ENCODE measurements at places on chromosomes 2 and 18.

DNA sequence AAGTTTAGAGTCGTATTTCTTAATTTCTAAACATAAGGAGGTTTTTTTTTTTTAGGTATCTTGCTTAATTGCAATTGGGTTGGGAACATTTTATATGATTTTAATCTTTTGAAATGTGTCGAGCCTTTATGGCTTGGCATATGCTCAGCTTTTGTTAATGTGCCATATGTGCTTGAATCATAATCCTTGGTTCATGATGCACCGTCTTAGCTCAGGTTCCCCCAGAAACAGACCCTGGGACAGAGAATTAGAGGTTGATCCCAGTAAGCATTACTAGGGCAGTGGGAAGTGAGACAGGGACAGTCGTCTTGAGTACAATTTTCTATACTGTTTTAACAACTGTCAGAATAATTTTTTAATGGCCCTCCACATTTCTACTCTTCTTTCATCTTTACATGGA, 9.3 kb downstream of the CHCHD5 start:
- no peak for DNase-seq

- DNase-seq, result no peak
These were observed 37.4 kb upstream of the EPAS1 start for GRCh38 chr2:46259777-46260168.

DNA sequence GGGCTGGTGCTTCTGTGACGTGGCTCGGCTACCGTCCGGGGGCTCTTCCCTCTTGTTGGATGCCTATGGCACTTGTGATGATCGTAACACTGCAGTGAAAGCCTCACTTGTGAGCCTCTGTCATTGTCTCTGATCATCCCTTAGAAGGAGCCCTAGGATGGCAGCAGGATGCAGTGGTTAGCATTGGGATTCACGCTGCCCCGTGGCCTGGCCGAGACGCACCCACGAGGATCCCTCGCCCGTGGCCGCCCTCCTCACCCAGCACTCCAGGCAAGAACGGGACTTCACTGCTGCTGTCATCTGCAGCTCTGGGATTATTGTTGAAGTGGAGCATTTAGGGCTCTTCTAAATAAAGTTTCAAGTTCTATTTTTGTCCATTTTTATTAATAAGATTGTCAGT, 46.8 kb upstream of the CTDP1 start:
- no peak for DNase-seq

DNA sequence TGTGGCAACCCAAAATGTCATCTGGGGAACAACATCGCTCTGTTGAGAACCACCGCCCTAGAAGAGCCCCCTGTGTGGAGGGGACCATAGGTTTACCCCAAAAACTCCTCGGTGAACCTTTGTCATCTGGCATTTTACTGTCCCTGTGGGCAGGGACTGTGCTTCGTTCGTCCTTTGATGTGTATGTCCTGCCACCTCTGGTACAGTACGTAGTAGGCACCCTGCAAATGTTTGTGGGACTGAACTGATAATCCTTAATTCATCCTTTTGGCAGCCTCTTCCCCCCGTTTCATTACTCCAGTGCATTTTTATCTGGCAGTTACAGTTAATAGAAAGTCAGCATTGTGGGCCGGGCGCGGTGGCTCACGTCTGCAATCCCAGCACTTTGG, 728 bp downstream of the NAPG start:
- DNase-seq, result no peak

- no peak for DNase-seq
These were observed 15.4 kb downstream of the PDK1 start for GRCh38 chr2:172571245-172571644.

GRCh38 chr2:7670905-7671641, 753.9 kb downstream of the RNF144A start:
- no peak for DNase-seq

GRCh38 chr2:28293416-28293815, 99.2 kb upstream of the FOSL2 start:
- DNase-seq, result no peak

DNA sequence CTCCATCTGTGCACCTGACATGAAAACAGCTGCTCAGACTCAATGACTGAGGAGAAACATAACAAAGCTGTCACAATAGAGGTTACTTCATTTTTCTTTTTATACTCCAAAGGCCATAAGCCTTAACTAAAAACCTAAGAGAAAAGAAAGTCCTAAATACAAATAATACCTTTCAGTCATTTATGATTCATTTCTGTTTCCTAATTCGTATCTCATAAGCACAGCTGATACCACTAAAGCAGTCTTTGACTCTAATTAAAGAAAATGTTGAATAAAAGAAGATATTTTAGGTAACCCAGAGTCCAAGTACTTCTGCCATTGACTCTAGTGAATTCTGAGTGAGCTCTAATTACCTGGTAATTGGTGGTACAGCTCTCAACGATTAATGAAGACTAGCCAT, 20.6 kb downstream of the NEMP2 start:
- DNase-seq, result no peak

- DNase-seq, result no peak
These were observed 69.4 kb downstream of the LOXHD1 start for GRCh38 chr18:46587600-46587999.

GRCh38 chr2:3356799-3357198, 20.8 kb downstream of the EIPR1 start:
- no peak for DNase-seq

GRCh38 chr2:40964509-40965250, 512.8 kb upstream of the SLC8A1 start:
- no peak for DNase-seq

DNA sequence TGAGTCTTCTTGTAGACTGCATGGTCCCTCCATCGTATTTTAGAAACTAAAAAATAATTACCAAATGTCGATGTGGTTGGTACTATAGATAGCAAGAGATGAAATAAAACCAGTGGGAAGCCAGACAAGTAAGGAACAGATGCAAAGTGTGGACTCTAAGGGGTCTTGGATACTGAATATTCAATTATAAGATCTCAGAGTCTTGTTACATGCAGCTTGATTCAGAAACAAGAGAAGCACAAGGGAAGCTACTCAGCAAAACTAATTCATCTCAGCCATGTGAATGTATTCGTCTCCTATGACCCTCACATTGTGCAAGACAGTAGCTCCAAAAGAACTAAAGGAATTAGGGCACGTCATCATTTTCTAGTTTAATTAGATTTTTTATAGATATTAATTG, 80.9 kb downstream of the CDH20 start:
- DNase-seq, result no peak

GRCh38 chr2:8985561-8986326, 17.7 kb downstream of the MBOAT2 start:
- no peak for DNase-seq

GRCh38 chr2:19982268-19982667, 7.6 kb downstream of the WDR35 start:
- no peak for DNase-seq

DNA sequence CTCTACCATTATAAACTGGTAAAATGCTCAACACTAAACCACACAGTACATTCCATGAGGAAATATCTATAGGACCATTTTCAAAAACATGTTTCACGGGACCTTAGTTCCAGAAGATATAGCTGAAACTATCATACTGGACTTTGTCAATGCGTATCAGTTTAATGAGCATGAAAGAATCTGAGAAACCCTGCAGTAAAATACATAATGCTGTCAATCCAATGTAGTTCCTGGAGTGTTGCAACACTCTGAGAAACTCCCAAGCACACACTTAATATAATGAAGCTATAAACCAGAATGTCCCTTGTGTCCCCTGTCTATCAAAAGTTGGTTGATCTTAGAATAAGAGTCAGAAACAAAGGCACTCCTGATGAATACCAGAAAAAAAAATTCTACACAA, 16.2 kb downstream of the IWS1 start:
- DNase-seq, result no peak

- no peak for DNase-seq
These were observed 28.4 kb downstream of the FAM168B start for GRCh38 chr2:131064589-131065512.

DNA sequence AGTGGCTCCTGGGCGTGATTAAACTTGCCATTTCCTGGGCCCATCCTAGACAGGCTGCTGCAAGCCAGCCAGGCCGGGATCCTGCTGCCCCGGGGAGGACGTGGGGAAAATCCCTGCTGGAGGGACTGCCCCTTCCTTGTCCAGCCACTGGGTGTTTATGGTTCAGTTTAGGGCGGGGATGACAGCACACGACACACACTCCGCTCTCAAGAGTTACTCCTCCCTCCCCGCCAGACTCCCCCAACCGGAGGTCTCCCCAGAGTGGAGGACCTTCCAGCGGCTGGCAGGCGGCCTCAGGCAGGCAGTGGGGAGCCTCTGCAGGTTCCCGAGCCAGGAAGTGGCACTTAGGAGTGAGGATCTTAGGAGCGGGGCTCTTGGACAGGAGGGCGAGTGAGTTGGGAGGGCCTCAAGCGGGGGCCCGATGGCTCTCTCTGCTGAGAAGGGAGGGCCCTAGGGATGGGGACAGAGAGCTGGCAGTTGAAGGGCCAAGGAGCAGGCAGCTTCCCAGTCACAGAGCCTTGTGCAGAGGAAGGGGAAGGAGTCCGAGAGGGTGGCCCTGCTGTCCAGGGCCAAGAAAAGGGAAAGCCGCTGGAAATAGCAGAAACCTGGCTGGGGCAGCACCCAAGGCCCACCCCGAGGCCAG, 5.7 kb upstream of the GPR35 start:
- DNase-seq, result no peak

GRCh38 chr2:146124741-146125140, 1604.8 kb upstream of the ZEB2 start:
- no peak for DNase-seq

GRCh38 chr18:22471546-22472131, 53.9 kb upstream of the CTAGE1 start:
- no peak for DNase-seq

- no peak for DNase-seq
These were observed 226.1 kb downstream of the MYCN start for GRCh38 chr2:16166327-16166981.

DNA sequence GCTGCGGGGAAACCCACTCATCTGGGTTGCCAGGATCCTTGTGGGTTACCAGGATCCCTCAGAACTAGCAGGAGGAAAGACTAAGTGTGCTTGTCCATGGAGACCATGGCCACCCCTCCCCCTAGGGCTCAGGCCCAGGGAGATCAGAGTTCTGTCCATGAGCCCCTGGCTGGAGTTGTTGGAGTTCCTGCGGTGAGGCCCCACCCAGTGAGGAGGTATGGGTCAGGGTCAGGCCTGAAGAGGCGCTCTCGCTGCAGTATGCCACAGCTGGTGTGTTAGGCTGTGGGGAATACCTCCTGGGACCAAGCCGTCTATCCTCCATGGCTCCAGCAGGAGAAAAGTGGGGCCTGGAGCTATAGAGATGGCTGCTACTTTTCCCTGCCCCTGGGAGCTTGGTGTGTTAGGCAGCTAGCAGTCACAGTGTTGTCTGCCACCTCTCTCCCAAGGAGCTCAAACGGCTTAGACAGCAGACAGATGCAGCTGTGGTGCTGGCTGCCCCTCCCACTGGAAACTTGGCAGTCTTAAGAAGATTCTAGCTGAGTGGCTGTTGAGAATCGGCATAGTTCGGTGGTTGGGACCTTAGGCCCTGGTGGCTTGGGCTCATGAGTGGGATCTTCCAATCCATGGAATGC, 240.3 kb upstream of the CELF4 start:
- no peak for DNase-seq

DNA sequence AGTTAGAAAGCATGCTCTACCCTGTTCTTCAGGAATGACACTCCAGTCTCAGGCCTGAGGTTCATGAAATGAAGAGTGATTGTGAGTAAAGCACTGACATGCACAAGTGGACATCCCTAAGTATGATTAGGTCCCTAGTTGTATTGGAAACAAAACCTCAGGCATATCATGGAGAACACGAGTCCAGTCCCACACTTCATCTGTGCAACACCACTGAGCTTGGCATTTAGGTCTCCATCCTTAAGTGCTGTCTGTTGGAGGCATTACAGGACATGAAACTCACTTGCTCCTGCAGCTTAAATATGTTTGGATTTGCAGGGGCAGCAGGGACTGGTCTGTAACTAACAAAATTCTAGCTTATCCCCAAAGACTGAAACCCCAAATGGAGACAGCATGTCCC, 250.3 kb upstream of the KLHL29 start:
- no peak for DNase-seq

- no peak for DNase-seq
These were observed 30.1 kb downstream of the SOX11 start for GRCh38 chr2:5722236-5722635.

DNA sequence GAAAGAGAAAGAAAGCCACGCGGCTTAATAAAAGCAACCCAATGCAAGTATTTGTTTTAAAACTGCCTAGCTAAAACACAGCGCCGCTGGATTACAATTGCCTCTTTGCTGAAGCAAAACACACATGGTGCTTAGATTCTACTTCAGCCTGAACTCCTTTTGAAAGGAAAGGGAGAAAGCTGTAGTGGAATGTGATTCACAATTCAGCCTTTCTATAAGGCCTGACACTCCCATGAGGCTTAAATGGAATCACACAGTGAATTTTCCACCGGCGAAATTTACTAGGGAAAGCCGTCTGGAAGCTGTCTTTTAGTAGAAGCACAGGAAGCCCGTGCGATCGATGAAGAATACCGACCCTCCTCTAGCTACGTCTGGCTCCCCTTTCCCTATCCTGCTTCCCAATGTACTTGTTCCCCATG, 348.0 kb downstream of the DLGAP1 start:
- DNase-seq, result no peak

DNA sequence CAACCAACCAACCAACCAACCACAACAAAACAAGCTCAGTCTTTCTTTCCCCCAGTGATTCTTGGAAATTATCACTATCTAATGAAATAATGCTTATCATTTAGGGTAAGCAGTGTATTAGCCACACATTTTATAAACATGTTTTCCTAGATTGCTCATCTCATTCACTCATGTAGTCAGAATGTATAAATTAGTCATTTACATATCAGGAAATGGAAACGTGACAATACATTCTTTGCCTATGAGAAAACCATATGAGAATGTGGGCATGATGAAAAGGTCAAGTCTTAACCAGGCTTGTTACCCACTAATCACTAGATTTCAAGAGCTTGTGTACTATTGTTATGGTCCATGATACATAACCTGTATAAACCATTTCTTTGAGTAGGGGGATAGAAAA, 1583.4 kb upstream of the PIK3C3 start:
- no peak for DNase-seq

GRCh38 chr2:148876595-148877402, 1.8 kb downstream of the KIF5C start:
- no peak for DNase-seq

DNA sequence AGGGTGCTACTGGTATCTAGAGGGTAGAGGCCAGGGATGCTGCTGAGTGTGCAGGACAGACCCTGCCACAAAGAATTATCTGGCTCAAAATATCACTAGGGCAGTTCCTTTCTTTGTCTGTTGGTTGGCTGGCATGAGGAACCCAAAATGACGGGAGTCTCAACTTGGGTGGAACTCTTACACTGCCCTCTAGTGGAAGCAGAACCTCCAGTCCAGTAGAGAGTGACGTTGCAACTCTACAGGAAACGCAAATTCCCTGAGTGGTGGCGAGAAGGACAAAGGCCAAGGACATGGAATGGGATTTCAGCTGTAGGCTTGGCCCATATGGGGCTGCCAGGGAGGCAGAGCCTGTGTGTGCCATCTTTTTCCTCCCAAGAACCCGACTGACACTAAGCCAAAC, 47.1 kb downstream of the COPS8 start:
- DNase-seq, result no peak
